Naive B cell (primary cell): ENCODE measurements at places on chromosomes 11 and 22.

DNA sequence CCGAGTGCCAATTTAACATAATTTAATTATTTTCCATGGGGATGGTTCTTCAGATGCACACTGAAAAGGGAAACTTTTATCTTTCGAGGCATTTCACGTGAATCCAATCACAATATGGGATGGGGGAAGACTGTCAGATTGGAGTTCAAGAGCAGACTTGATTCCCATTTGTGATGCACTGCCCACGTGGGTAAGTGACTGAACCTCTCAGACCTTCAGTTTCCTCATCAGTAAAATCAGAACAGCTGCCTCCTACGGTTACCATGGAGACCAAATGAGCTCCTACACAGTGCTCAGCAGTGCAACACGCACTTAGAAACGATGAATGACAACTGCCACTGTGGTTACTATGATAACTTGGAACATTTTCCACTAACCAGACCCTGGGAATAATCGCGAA lies 21.7 kb downstream of the KIAA0930 start:
- DNase-seq, result no peak

- no peak for DNase-seq
Measured at GRCh38 chr22:37386441-37386840, 40.8 kb downstream of the ELFN2 start.

DNA sequence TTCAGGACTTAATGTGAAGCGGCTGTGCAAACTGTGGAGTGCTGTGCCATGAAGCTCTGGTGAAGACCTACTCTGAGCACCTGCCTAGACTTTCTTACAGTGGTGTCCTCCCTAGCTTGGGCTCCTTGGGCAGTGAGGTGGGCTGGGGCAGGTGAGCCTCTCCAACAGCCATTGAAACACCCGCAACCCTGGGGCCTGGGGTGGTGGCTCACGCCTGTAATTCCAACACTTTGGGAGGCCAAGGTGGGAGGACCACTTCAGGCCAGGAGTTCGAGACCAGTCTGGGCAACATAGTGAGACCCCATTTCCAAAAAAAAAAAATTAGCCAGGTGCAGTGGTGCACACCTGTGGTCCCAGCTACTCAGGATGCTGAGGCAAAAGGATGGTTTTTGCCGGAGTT lies 14.3 kb upstream of the SEC14L3 start:
- DNase-seq, result no peak

GRCh38 chr11:17921659-17922415 lies 91.0 kb downstream of the SERGEF start:
- DNase-seq, result no peak

DNA sequence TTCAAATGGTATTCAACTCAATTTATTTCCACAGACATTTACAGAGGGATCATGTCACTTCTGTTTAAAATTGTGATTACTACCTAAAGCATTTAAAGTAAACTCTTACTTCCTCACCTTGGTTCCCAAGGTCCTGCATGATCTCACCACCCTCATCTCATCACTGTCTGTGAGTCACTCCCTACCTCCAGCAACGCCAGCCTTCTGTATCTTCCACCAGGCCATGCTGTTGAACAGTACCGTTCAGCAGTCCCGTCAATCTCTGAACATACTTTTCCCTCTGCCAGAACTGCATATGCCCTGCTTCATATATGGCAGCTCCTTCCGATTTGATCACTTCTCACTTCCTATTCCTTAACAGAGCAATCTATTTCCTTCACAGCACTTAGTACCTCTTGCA lies 2.0 kb downstream of the FBXO3 start:
- DNase-seq, result no peak

GRCh38 chr11:121255473-121256125 lies 37.0 kb upstream of the SC5D start:
- no peak for DNase-seq

GRCh38 chr11:118789501-118790356 lies 1.2 kb downstream of the DDX6 start:
- no peak for DNase-seq

DNA sequence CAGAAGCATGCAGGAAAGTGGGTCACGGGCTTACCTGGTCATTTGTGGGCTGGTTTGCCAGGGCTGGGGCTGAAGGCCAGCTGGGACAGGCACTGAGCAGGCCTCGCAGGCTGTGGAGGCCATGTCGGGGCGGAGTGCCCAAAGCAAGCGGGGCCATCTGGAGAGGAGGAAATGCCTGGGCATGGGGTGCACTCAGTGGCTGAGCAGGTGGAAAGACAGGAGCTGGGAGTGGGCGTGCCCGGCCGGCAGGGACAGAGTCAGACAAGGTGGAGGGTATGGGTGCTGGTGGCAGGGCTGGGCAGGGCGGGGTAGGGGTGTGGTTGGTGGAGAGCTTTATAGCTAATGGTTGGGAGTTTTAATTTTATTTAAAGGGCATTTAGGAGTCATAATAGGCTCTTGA lies 27.4 kb downstream of the DAGLA start:
- DNase-seq, result no peak

- no peak for DNase-seq
Measured at GRCh38 chr11:131465746-131466145, 95.3 kb downstream of the NTM start.

- DNase-seq, result no peak
Measured at GRCh38 chr22:42282943-42283277, 12.5 kb upstream of the TCF20 start.

DNA sequence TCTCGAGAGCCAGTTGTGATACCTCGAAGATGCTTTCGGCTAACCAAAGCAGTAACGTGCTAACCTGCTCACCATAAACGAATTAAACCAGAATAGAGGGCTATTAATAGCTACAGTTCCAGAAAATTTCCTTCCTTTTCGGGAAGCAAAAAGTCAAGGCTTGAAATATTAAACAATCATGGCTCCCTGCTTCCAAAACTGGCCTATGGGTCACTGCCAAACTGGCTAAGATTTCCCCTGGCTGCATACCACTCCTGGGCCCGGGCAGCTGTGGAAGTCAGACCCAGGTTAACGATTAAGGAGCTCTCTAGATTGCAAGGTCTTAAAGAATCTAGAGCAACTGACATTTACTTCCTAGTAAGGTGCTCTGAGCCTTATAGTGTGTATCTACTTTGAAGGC lies 1.7 kb downstream of the AMOTL1 start:
- DNase-seq, result no peak

DNA sequence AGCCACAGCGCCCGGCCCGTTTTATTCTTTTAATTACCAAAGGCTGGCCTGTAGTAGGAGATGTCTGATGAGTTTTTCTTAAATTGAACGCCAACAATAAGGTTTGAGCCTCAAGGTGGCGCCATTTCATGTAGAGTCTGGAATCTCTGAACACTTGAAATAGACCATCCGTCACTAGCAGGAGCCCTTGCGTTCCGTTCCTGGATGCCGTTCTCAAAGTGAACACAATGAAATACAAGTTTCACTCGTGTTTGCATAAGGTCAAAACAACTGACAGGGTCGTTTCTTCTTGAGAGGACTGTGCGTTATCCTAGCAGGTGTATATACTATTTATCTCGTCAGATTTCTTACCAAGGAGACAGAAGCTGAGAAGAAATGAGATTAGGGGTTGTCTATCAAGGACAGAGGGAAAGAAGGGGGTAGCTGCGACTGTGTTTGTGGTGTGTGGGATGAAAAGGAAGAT lies 18.7 kb upstream of the SCGB1D1 start:
- peak; percentile 39 for DNase-seq

- DNase-seq, result peak; percentile 62
Measured at GRCh38 chr11:10450462-10451425, 4.3 kb upstream of the AMPD3 start.

DNA sequence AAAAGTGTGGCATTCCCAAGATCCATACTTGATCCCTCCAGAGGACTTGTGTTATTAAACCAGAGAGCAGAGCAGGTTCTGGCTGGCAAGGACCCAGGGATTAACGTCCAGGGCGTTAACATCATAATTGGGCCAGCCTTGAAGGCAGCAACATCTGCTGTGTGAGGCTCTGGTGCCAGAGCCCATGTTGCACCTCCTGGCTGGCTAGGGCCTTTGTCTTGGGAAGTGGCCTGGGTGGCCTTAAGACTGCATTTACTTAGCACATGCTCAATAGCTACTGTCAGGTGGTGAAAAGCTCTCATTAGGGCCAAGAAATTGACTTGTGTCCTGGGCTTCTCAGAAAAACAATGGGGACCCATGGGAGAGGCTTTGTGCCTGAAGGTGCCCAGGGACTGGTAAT lies 66.6 kb downstream of the CACNG2 start:
- DNase-seq, result no peak

DNA sequence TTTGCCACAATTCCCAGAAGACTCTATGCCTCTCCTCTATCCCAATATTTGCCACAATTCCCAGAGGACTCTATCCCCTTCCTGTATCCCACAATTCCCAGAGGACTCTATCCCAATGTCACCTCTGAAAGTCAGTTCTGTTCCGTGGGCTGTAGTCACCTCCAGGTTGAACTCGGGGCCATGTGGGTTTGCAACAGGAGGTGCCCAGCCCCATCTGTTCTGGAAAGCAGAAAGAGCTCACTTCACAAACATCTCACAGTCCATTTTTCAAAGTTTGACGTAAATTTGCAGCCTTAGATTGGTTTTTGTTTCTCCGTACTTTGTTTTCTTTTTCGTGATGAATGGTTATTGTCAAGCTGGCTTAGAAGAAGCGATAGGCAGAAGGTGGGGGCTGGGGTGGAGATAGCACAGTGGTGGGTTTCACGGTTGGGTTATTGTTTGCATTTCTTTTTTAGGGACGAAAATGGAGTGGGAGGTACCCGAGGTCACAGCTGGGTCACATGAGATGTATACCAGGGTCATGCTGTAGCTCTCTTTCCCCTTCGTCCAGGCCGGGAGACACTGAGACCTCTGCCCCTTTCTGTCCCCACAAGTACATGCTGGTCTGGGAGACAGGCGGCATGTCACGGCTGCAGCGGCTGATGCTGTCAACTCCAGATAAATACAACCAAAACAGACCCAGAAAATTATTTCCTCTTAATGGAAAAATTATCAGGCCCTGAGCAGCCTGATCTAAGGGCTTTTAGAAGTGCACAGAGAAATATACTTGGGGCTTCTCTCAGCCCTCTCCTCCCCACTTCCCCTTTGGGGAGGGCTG lies 374.5 kb downstream of the CADM1 start:
- no peak for DNase-seq

DNA sequence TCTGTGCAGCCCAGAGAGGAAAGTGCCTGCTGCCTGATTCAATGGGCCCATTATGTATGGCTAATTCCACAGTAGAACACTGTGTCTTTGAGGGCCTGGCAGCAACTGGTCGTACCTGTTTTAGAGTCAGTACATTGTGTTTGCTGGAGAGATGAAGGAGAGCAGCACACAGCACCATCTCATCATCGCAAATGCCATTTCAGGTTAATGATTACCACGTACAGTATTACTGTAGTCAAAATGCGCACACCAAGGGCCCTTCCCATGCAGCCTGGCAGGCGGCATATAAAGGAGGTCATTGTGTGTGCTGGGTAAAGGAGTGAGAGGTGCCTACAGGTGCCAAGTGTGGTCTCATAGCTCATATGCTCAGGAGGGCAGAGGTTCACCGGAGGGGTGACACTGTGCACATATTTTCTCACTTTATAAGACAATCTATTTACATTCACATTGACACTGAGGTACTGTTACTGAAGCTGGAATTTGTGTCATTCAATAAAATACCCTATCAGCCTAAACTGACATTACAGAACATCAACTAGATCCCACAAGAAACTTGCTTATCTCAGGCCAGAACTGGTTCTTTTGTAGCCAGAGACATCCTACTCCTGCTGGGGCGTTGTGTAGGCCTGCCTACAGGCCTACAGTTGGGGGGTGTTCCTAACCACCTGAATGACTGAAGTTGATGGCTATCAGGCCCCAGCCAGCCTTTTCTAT lies 90.4 kb downstream of the APIP start:
- DNase-seq, result no peak

GRCh38 chr11:95153857-95154246 lies 64.2 kb downstream of the ENDOD1 start:
- no peak for DNase-seq

DNA sequence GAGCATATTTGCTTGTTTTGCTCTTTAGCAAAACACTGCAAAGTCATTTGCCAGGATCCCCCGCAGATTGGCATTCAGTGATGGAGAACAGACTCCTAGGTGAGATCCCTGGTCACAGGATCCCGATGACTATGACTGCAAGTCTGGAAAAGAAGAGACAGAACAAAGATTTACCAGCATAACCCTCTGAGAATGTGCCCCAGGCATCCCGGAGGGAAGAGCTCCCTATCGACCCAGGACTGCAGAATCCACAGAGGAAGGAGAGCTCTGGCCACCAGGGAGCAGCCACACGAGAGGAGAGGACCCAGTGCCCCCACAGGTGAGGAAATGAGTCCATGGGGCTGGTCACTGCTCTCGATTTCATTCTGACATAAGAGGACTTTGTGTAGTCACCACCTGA lies 105.2 kb downstream of the ZNF280B start:
- no peak for DNase-seq

DNA sequence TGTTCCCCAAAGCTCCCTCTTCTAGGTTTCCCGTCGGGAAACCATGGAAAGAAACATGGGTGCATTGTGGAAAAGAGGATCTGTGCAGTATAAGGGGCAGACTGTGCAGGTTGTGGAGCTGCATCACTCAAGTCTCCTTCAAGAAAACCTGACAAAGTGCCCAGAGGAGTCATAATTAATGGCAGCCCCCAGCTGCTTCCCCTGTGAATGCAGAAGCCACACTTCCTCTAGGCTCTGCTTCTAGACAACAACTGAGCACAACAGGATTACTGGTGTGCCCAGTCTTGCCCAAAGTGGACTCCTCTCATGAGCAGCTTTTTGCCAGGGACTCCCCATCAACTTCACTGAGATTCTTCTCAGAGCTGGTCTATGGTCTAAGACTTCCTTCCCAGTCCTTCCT lies 42.6 kb upstream of the SCUBE2 start:
- no peak for DNase-seq

DNA sequence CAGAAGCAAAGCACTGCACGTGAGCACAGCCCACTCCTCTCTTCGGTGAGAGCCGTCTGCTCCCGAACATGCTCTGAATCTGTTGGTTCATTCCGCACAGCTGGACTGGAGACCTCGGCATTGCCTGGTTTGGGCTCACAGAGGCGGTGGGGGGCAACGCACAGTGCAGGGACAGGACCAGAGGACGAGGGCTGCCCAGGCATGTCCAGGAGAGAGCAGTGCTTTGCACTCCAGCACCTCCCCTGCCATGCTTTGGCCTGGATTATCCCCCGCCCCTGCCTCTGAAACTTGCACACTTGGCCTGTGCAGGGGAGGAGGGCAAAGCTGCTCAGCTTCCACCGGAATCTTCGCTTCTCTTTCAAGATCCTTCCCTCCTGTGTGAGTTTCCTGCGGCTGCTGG lies 536.5 kb downstream of the BRD1 start:
- no peak for DNase-seq

DNA sequence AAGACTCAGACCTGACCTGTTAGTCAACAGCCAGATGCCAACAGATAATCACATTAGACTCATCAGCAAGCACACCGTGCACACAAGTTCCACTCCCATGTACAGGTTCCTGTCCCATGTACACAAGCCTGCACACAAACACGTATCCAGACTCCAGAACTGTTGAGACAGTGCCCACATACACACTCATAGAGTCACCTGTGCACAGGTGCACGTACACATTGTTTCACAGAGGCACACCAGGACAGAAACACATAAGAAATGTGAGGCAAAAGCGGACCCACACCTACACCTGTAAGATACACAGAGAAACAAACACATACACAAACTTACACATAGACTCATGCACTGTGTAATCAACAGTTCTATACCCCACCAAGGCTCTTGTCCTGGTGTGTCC lies 2.7 kb upstream of the ZNF74 start:
- DNase-seq, result no peak

GRCh38 chr11:75240311-75241035 lies at the start of gene TPBGL:
TSS of gene TPBGL (plus strand) at chr11:75240774. CDS start at chr11:75241050, 276 bp downstream.
- DNase-seq, result no peak
